ENCODE measurements at places on chromosomes 12 and 14.

GRCh38 chr12:75954041-75954440 lies 77.5 kb downstream of the PHLDA1 start:
- DNase-seq: no peak

GRCh38 chr14:99072956-99073355 lies 199.0 kb downstream of the BCL11B start:
- DNase-seq: no peak

GRCh38 chr12:130669797-130670196 lies 46.3 kb downstream of the RIMBP2 start:
- DNase-seq: no peak

GRCh38 chr12:120180975-120181374 lies 13.5 kb downstream of the GCN1 start:
- no peak for DNase-seq

GRCh38 chr12:26198742-26199141 lies 3.4 kb downstream of the SSPN start:
- no peak for DNase-seq

- no peak for DNase-seq
Observed at GRCh38 chr12:93230326-93230720, 147.4 kb upstream of the NUDT4 start.

DNA sequence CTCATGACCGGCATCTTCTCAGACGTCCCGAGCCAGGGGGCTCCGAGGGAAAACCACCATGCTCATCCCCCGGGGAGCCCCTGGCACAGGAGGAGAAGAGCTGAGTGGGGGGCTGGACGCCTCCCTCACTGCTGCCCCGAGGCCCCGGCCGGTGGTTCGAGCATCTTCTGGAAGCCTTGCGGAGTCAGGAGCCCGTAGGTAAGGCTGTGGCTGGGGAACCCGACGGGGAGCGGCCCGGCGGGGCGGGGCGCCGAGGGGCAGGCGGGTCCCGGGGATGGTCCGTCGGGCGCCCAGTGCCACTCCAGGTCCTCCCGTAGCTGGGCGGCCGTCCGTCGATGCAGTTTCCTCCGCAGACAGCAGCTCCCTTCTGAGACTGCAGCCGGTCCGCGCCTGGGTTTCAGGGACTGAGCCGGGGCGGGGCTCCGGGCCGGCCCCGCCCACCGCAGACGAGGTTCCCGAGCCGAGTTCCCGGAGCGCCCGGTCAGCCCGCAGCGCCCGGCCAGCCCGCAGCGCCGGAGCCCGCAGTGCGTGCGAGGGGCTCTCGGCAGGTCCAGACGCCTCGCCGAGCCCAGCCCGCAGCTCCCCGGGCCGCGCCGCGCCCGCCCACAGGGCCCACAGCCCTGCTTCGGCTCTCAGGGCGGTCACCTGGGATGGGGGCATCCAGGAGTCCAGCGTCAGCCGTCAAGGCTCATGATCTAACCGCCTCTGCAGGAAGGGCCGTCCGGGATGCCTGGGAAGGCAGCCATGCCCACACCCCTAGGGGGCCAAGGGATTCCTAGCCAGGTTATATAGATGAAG lies at the start of gene PGF:
Gene PGF, minus strand, starts transcription at position 369 of the 798 bp plus-strand sequence. Its CDS starts 355 bp downstream, at position 14.
- no peak for DNase-seq

DNA sequence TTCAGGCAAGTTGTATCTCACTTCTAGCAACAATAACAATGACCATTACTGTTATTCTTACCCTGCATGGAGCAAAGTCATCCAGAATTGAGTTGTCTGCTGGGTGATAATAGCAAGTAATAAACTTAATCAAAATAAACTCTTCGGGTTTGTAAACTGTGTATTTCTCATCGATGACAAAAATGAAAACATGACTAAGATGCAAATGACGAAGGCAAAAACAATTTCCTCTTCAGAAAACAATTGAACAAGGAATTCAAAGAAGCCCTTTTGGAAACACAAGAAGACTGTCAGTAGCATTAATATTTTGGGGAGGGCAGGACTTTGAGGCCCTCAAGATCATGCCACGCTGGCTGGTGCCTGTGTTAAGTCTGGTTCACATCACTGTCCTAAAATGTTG lies 232.0 kb downstream of the BTG1 start:
- no peak for DNase-seq

GRCh38 chr12:91055976-91056375 lies 1.8 kb downstream of the KERA start:
- DNase-seq: peak; percentile 5

DNA sequence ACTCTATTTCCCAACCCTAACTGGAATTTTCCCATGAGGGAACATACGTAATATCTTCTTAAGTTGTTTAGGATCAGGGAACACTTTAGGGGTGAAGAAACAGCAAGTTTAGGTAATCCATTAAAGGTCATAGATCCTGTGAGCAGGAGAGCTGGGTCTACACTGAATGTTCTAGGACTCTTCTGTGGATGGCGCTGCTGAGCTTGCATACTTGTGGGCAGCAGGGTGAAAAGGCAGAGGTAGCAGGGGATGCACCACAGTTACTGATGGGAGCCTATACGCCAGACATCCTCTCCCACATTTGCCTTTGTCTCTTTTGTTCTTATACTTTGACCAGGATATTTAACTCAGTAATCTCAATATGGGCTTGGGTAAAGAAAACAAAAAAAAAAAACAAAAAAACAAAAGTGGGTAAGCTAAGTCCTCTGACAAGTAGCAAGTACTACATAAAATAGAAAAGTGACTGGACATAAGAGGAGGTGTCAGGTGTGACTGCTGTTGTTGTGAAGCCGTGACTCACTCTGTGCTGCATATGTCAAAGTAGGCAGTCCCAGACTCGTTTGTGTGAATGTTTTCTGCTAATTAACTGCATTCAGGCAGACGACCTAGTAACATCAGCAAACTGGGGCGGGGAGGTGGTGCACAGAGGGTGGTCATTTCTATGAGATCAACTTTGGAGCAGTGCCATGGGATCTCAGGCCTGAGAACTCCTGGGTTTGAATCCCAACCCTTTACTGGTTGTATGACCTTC lies 31.6 kb downstream of the NEUROD4 start:
- no peak for DNase-seq

GRCh38 chr14:52377940-52378339 lies 63.8 kb downstream of the PTGER2 start:
- DNase-seq: no peak

DNA sequence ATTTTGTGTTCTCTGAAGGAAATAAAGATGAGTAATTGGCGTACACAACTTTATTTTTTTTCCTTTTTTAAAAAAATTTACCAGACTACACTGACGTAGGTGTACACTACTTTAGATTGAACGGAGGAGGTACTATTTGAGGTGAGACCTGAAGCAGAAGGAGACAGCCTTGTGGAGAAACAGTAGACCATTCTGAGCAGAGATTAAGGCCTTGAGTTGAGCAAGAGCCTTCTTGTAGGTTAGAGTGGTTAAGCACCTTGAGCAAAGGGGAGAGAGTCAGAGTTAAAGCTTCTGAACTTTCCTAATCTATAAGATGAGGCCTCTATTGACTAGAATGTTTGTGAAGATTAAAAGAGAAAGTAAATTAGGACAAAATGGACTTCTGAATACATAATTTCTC lies 2.5 kb downstream of the LEMD3 start:
- no peak for DNase-seq

DNA sequence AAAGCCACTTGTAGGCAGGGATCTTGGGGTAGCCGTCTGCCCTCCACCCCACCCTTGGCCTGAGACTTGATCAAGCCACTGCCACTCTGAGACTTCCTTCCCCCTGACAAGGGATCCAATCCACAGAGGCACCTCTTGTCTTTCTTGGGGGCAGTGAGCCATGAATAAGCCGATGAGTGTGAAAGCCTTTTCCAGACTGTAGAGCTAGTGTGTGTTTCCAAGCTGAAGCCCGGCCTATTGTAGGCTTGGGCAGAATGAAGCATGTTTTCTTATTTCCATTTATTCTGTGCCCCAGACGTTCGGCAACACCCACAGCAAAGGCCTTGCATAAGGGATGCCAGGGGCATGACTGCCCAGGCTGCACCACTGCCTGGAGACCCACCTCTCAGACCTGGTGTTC lies 991.6 kb downstream of the BCL11B start:
- DNase-seq: no peak

DNA sequence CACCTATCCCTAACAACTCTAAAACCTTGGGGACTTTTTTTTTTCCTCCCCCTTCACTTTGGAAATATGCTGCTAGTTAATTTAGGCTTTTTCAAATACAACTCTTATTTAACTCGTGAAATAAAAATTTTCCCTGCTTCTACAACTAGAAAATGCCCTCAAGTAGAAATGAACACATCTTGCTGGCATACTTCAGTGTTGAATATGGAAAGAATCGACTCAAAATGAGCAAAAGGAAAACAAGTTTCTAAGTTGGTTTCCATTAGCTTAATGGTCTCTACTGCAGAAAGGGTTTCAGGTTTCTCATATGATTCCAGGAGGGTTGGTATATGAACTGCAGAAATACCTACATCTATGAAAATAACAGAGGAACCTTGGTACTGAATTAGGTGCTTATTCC lies 118.3 kb upstream of the TMTC1 start:
- DNase-seq: no peak

DNA sequence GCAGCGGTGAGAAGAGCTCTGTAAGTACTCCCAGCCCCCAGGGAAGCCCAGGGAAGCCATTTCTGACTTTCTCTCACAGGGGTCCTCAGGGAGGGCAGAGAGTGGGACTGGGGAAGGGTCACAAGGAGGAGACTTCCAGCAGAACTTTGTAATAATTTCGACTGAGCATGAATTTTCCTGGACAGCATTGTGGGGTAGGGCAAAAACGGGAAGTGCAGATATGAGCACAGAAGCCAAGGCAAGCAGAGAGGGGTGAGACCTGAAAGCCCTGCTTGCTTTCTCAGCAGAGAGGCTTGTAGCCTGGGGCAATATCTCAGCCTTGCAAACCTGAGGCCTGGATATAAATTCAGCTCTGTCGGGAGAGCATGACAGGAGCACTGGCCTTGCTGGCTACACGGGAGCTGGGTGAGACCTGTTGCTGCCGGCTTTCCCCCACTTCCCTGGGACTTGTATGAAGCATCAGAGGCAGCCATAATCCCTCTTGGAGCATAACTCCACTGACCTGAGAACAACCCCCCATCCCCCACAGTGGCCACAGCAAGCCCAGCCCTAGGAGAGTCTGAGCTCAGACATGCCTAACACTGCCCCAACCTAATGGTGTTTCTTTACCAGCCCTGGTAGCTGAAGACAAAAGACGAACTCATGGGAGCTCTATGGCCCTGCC lies 9.8 kb upstream of the IQSEC3 start:
- no peak for DNase-seq

DNA sequence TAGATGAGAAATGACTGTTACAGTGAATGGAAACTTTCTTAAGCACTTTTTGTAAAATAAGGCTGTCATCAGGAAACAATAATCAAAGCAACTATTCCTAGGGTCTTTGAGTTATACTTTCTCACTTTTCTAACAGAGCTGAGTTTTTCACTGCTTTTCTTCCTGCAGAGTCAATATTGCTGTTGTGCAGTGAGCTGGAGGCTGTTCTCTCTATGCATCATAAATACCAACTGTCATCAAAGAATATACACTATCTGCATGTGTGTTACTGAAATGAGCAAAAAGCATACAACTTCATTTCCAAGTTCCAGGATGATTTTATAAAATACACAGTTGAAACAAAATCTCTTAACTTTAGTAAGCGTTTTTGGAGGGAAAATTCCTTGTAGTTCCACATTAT lies 110.4 kb upstream of the CPSF6 start:
- no peak for DNase-seq

DNA sequence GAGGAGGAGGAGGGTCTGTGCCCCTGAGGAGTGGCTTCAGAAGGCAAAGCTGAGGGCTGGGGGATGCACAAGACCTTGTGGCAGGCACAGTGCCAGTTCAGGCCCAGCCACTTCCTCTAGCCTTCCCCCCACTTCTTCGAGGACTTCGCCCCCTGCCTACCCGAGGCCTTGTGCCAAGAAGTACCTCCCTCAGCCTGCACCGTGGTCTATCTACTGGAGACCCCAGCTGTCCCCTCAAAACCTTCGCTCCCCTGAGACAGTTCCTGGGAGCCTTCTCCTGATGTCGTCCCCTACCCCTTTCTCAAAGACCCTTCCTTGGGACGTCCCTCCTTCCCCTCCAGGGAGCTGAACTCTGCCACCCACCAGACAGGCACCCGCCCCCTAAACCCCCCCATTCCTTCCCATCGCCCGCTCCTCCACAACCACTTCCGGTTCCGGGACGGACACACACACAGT lies 604 bp downstream of the ZNF384 start:
- no peak for DNase-seq

DNA sequence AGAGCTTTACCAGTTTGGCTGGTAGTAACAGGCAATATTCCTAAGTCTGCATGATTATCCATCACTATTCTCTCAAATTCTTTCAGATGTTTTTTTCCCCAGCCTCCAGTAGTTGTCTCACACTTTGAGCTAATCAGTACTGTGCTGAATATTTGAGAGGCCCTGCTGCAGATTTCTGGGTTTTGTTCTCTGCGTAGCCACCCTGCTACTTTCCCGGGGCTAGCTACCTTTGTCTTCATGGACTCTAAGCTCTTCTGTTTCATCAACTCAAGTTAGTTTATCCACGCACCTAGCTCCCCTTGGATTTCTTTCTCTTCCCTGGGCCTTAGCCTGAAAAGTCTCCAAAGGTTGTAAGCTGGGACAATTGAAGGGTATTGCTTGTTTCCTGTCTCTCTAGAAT lies 73.0 kb downstream of the FUT8 start:
- no peak for DNase-seq

GRCh38 chr14:78997811-78998210 lies 827.6 kb downstream of the NRXN3 start:
- DNase-seq: peak; percentile 46

GRCh38 chr14:102538602-102539543 lies 29.3 kb upstream of the ANKRD9 start:
- DNase-seq: no peak

- no peak for DNase-seq
Observed at GRCh38 chr14:90523544-90523943, 126.7 kb downstream of the CALM1 start.

- DNase-seq: no peak
Observed at GRCh38 chr14:58863661-58864345, 226.0 kb downstream of the DACT1 start.

DNA sequence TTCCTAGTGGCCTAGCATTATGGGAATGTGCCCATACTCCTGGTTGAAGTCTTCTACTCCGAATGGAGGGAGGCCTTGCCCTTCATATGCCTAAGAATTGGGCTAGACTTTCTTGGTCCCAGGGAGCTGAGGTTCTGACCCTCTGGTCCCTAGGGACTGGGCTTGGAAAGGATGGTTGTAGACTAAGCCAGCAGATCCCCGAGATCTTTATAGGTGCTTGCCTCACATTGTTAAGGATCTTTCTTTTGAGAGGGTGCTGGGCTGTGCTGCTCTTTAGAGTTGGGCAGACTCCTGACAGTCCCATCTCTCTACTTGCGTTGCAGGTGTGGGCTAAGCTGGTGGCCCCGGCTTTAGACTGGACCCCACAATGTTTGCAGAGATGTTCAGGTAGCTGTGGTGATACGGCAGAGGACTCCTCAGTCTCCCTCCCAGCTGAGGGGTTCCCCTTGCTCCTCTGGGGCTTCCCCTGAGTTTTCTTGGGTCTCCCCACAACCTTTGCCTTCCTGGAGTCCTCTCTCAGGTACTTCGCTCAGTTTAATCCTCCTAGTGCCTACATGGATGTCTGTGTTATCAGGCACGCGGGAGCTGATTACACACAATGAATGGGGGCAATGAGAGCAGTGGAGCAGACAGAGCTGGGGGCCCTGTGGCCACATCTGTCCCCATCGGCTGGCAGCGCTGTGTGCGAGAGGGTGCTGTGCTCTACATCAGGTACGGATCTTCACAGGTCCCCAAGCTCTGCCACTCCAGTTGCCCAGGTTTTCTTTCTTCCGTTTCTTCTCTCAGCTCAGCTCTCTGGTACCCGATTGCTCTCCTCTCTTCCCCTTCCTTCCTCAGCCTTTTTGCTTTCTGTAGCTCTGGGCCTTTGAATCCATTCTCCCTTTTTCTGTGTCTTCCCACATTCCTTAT lies 1.3 kb downstream of the MBD6 start:
- no peak for DNase-seq

- no peak for DNase-seq
Observed at GRCh38 chr12:58860788-58861240, 59.5 kb downstream of the LRIG3 start.

Data from skin of body (tissue), 3 donors.